G401 (cell line): ENCODE measurements at places on chromosomes 7 and 10.

GRCh38 chr10:18097524-18097923 is 42.7 kb upstream of the CACNB2 start:
- no peak for DNase-seq

DNA sequence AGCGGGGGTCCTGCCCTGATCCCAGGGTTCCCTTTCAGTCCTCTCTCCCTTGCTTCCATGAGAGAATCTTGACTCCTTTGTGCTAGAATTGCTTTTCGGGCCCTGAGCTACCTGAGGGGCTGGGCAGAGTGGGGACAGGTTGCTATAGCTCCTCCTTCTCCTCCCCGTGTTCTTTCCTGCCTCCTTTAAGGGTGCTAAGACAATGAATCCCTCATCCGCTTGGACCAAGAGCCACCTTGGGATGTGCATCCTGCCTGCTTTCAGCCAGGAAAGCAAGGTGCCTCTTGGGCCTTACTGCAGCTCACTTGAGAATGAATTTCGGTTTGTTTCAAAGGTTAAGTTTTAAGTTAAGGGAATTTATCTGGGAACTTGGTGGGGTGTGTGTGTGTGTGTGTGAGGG is 53.6 kb downstream of the ADRA2A start:
- DNase-seq = no peak

DNA sequence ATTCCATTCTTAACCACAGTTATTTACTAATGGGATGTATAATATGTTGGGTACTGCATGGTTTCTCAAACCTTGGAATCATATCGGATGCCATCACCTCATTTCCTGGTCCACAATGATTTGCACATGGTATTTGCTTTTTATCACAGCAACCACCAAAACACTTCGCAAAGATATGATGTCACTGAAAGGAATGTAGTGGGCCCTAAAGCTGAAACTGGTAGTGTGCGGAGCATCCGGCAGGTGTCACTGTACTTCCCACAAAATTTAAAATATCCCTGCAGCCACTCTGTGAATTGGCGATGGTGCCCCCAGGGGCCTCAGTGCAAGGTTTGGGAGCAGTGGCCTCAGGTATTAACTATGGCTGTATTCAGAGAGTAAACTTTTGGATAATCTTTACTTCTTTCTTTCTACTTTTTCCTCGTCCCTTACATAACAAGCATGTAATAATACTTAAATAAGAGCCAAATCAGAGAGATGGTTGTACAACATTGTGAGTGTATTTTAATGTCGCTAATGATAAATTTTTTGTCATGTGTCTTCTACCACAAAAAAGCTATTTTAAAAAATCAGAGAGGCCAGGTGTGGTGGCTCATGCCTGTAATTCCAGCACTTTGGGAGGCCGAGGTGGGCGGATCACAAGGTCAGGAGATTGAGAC is 66.2 kb downstream of the FAM241B start:
- DNase-seq = no peak

DNA sequence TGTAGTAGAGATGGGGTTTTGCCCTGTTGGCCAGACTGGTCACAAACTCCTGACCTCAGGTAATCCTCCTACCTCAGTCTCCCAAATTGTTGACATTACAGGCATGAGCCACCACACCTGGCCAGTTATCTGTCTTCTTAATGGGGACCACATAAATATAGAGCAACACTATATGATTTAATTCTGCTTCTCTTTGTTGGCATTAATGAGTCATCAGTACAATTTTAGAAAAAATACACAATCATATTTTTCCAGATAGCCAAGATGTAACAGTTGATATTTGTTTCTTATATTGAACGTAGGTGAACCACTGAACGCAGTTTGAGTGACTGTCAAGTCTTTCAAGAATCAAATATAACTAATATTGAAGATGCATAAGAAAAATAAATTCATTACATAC is 48.5 kb downstream of the LCOR start:
- DNase-seq = no peak

- no peak for DNase-seq
These were observed 1.9 kb upstream of the SH2D4B start for GRCh38 chr10:80535671-80536360.

DNA sequence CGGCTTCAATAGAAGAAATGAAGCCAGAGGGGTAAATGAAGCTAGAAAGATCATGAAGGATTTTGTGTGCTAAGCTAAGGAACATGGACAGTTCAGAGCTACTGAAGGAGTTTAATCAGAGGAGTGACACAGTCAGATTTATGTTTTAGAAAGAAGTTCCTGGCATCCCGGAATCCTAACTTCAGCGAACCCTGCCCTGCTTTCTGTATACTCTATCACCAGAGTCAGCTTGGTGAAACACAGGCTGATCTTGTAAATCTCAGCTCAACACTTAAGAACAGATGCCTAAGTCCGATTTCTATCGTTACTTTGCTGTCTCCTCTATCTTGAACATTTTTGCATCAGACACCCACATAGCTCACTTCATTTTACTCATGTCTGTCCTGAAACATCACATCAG is 9.1 kb downstream of the AHR start:
- DNase-seq = no peak

- no peak for DNase-seq
These were observed 7.7 kb downstream of the CPVL start for GRCh38 chr7:29138588-29138987.

- no peak for DNase-seq
These were observed 139.4 kb downstream of the TACC2 start for GRCh38 chr10:122128357-122128756.
